ENCODE measurements at places on chromosomes 13 and 19. TPM values are rescaled to one million over a fixed set of nuclear protein-coding genes. Genes with fewer than 3 reads are reported as not detected.

Gene ZNF714
- 10.7 TPM for total RNA-seq

GRCh38 chr13:86882835-86883234 lies 788.3 kb upstream of the SLITRK5 start:
- H3K27ac ChIP-seq: no peak overlapping the region
- H3K4me3 ChIP-seq: no peak overlapping the region
- H3K27me3 ChIP-seq: no peaks in the 10 kb centered on the region
- H3K4me1 ChIP-seq: no peaks in the 10 kb centered on the region
- H3K36me3 ChIP-seq: no peaks in the 10 kb centered on the region
- no peak for DNase-seq

GRCh38 chr19:32471095-32471494 lies 65.5 kb downstream of the DPY19L3 start:
- no peak overlapping the region for H3K27ac ChIP-seq
- no peak overlapping the region for H3K4me3 ChIP-seq
- no peaks in the 10 kb centered on the region for H3K27me3 ChIP-seq

Gene ZNF763
- 2.5 TPM for total RNA-seq

DNA sequence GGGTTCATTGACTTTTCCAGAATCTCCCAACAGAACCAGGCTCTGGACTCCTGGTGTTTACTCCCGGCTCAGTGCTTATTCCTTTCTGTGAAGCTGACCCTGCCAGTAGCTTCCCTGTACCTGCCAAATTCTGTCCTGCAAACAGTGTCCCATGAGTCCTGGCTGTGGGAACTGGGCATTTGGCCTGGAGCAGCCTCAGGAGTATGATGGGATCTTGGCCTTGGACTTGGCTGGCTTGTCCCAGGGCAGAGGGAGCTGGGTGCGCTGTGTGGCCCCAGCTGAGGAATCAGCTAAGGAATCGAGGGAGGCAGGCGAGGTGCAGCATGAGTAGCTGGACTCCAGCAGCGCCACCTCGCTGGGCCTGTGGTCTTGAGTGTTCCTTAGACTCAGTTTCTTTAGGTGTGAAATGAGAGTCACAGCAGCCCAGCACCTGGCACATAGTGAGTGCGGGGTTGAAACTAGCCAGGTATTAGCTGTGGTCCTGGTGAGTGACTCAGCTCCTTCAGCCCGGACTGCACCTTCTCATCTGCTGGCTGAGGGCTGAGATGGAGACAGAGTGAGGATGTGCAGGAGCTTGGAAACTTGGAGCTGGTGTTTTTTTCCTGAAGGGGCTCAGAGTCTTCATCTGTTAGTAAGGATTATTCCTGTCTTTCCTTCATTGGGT lies 10.4 kb downstream of the CLASRP start:
- no peaks in the 10 kb centered on the region for H3K27me3 ChIP-seq
- no peak overlapping the region for H3K27ac ChIP-seq
- peaks cover 3% of the 10 kb centered on the region for H3K4me1 ChIP-seq
- no peak for DNase-seq
- H3K36me3 ChIP-seq: peaks cover 41% of the 10 kb centered on the region
- no peak overlapping the region for H3K4me3 ChIP-seq

Gene ZNF208
- 0.35 TPM for total RNA-seq

DNA sequence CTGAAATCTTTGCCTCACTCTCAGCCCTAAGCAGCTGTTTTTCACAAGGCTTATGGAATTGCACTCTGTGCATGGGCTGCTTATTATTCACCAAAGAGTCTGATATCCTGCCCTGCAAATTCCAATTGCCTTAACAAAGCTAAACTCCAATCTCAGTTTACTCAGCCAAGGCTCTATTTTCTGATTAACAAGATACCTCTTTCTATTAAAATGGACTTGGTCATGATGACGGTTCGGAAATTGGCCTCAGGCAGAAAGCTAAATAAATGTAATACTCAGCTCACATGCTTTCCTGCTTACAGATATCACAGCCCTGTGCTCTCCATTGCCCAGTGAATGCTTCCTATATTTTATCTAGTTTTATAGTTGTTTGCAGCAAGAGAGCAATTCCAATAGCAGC lies 1270.8 kb downstream of the PCDH9 start:
- no peak overlapping the region for H3K4me3 ChIP-seq
- H3K4me1 ChIP-seq: no peaks in the 10 kb centered on the region
- H3K27ac ChIP-seq: no peak overlapping the region
- H3K27me3 ChIP-seq: no peaks in the 10 kb centered on the region

- H3K4me1 ChIP-seq: peaks cover 48% of the 10 kb centered on the region
- peaks cover 2% of the 10 kb centered on the region for H3K27me3 ChIP-seq
- no peak overlapping the region for H3K27ac ChIP-seq
- H3K36me3 ChIP-seq: no peaks in the 10 kb centered on the region
- H3K4me3 ChIP-seq: no peak overlapping the region
- peak; percentile 70 for DNase-seq
Measured at GRCh38 chr19:46616631-46617322, 8.1 kb downstream of the PTGIR start.

Gene CACTIN
- total RNA-seq: 20.1 TPM

- no peak overlapping the region for H3K4me3 ChIP-seq
- peaks cover 7% of the 10 kb centered on the region for H3K4me1 ChIP-seq
- no peak overlapping the region for H3K27ac ChIP-seq
Measured at GRCh38 chr19:17220207-17220758, 5.1 kb downstream of the USE1 start.

GRCh38 chr13:42553098-42554046 lies 20.6 kb upstream of the TNFSF11 start:
- H3K36me3 ChIP-seq: no peaks in the 10 kb centered on the region
- H3K27me3 ChIP-seq: peaks cover 3% of the 10 kb centered on the region
- DNase-seq: no peak

DNA sequence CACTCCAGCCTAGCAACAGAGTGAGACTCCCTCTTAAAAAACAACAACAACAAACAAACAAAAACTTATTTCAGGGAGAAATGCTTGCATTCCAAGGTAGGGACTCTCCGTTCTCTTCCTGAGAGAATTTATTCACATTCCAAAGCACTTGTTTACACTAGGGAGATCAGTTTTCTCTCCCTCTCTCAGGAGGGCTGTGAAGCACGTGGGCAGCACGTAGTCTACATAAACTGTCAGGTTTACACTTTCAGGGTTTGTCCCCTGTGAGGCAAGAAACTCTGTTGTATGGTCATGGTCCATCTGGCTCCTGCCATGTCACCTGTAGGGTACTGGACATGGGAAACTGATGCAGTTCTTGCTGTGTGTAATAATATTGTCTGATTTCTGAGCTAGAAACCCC lies 31.6 kb downstream of the WDR87 start:
- no peak overlapping the region for H3K4me3 ChIP-seq
- H3K27me3 ChIP-seq: no peaks in the 10 kb centered on the region
- H3K36me3 ChIP-seq: no peaks in the 10 kb centered on the region
- no peak for DNase-seq
- no peak overlapping the region for H3K27ac ChIP-seq
- H3K4me1 ChIP-seq: no peaks in the 10 kb centered on the region

Gene OR2Z1
- total RNA-seq: not detected

GRCh38 chr13:44124352-44124751 lies 244.6 kb downstream of the LACC1 start:
- H3K27ac ChIP-seq: no peak overlapping the region
- DNase-seq: no peak
- H3K27me3 ChIP-seq: no peaks in the 10 kb centered on the region
- H3K4me3 ChIP-seq: no peak overlapping the region
- H3K36me3 ChIP-seq: no peaks in the 10 kb centered on the region

Gene FAM187B
- not detected for total RNA-seq
